Activated CD8-positive, alpha-beta memory T cell treated with anti-CD3 and anti-CD28 coated beads, Interleukin-2, amount 10 ng/mL, durations not matched to agents 7 days and 5 days (primary cell): ENCODE measurements at places on chromosomes 2 and 18. TPM values are rescaled to one million over a fixed set of nuclear protein-coding genes. Genes with fewer than 3 reads are reported as not detected.

RBBP8 gene
- 82.5 TPM for total RNA-seq

KCNF1 gene
- not detected for total RNA-seq

PDCD1 gene
- 4.1 TPM for total RNA-seq

TBR1 gene
- total RNA-seq, result not detected

DNA sequence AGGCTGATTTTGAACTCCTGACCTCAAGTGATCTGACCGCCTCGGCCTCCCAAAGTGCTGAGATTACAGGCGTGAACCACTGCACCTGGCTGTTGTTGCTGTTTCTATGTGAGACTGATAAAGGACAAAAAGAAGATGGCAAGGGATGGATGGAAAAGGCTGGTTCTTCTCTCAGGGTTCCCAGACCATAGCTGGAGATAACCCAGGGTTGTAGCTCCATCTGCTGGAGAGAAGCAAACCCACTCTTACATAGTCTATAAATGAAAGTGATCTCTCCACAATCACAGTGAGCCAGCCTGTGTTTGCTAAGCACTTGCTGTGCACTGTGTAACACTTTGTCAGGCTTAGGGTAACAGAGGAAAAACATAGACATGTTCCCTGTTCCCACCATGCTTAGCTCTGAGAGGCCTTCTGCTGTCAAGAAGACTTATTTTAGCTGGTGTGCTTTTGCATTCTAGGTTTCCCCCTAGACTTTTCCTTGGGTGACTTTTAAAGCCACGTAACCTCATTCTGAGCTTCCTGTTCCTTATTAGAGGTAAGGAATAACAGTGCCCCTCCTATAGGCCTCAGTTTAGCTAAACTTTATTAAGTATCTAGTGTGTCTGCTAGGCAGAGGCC, 49.7 kb downstream of the LIMS1 start:
- peak; percentile 72 for DNase-seq

DNA sequence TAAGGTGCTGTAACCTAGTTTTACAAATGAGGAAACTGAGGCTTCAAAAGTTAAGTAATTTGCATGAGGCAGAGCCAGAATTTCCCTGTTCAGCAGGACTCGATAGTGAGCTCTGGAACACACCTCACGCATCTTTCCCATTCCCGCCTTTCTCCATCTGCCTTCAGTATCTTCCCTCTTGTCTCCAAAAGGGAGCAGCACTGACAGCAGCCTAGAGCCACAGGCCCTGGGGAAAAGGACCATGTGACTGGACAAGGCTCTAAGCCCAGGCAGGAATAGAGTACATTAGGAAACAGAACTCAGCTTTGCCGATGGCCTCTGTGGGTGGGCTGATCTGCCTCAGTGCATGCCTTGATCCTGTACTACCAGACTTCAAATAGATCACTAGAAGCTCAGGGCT, 21.5 kb downstream of the GPR155 start:
- no peak for DNase-seq

DNA sequence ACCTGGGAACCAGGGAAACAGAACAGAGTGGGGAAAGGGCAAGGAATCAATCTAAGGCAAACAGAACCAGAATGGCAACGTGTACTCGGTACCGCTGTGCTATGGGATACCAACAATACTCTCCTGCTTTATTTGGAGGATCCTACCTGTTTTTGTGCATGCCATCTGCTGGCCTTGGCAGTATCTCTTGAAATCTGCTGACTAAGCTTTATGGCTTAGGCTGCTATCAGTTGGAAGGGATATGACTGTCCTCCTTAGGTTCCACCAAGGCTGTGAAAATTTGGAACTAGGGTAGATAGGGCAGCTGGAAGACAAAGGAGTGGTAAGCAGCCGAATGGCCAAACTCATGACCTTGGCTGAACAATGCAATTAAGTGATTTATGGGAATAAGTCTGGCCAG, 71.3 kb upstream of the LYPD6 start:
- DNase-seq, result no peak

DNA sequence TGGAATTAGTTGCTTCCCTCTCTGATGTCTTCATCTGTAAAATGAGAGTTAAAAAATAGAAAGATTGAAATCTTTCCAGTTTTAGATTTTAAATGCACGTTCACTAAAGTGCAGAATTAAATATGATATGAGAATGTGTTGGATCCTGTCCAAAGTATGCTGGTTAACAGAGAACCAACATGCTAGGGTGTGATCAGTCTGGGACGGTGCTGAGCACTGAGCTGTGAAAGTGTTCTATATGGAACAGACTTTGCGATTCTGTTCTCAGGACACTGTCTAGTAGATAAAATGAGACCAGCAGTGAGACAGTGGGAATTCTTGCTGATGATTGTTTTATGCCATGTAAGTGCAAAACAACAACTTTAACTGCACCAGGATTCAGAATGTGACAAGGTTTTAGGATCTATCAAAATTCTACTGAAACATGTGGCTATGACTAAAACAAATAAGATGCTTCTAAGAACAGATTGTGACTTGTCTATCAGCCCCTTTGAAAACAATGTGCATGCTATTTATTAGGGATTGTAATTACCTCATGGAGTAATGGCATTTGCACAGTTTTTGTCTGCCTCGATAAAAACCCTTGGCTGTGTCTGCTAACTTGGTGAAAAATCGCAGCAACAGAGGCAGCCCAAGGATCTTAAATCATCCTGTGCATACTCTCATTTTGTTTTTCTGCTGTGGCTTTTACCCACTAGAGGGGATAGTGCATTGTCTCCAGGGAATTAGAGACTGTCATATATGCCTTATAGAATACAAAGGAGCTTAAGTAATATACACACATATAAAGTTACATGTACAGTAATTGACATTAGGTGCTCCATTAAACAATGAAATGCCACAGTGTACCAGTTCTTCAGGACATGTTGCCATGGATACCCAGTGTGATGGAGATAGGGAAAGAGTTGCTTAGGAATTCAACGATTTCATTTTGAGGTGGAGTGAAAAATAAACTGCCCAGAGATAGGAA, 55.1 kb downstream of the MAP3K20 start:
- DNase-seq, result no peak

GRCh38 chr2:211157211-211157610, 600.8 kb downstream of the CPS1 start:
- DNase-seq, result no peak

GRCh38 chr2:159553727-159554126, 62.6 kb downstream of the BAZ2B start:
- DNase-seq, result no peak

DNA sequence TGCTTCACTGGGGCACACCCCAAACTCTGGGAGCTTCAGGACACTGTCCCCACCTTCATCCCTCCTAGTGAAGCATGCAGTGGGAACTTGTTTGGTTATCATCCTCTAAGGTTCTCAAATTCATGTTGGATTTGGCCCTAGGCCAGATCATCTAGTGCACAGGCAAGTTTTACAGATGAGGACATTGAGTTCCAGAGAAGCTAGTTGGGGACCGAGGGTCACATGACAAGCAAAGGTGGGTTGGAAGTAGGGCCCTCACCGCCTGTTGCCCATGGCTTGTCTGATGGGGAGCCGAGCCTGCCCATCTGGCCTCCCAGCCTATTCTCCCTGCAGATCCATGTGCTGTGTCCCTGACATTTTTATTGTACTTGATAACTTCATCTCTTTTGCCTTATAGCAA, 2.8 kb downstream of the PRKCE start:
- DNase-seq, result no peak

DNA sequence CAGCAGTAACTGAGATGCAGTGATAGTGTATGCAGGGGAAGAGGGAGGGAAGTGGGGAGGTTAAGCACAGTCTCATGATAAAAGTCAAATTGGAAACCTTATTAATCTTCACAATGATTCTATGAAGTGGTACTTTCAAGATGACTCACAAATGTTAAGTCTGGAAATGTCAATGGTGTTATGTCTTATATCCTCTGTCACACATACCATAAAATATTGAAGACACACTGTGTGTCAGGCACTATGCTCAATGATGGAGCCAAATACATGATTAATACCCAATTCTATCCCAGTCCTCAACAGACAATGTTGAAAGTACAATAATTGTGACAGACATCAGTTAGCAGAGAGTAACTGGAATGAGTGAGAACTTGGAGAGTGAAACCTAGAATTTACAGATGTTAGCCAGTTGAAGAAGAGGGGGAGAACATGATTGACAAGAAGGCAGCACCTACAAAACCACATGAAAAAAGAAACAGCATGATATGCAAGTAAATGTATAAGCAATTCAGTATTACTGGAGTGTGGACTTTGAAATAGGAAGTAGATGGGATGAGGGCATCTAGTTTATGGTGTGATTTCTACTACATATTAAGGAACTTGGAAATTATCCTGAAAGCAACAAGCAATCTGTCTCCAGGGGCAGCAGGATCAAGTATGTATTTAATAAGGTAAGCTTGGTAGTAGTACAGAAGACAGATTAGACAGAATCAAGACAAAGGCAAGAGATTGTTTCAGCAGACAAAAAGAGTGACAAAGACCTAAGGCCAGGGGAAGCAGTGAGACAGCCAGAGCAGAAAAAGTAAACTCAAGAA, 107.6 kb downstream of the STRN start:
- no peak for DNase-seq

DNA sequence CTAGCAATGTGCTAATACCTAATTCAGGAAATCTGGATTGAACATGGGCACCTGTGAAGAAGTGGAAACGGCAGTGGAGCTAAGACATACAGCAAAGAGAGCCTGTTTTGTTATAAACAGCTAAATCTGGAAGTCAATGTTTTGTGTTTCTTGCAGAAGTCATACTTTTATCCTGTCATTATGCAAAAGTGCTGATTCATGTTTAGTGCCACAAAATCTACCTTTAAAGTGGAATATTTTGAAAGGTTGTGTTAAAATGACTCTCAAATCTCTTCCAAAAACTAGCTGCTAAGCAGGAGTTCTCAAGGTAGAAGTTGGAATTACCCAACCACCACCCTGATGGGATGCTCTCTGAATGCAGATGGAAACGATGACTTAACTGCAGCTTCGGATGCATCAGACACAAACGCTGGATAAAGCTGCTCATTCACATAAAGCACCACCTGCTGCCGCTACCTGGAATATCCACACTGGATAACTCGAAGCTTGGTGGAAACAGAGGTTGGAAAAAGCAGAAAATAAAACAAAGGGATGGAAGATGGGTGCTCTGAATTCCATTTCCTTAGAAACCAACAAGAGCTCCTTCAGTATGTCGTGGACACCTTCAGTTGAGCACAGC, 132.6 kb upstream of the ZNF236 start:
- DNase-seq, result no peak

- DNase-seq, result no peak
Measured at GRCh38 chr2:229044581-229044980, 226.5 kb downstream of the PID1 start.

DNA sequence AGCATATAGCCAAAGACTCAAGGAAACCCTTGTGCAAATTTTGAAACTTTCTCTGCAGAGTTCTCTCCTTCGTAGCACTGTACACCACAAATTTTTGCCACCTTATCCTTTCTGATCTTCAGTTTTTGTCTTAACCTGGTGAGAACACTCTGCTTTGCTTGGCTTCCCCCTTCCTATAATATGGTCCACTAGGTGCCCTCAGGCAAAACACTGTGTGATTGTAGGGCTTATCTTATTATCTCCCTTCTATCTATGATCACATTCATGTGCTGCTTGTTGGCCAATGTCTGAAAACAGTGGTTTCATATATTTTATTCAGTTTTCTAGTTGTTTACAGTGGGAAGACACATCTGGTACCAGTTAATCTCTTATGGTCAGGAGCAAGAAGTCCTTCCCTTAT, 111.1 kb downstream of the MTX2 start:
- DNase-seq, result no peak

DNA sequence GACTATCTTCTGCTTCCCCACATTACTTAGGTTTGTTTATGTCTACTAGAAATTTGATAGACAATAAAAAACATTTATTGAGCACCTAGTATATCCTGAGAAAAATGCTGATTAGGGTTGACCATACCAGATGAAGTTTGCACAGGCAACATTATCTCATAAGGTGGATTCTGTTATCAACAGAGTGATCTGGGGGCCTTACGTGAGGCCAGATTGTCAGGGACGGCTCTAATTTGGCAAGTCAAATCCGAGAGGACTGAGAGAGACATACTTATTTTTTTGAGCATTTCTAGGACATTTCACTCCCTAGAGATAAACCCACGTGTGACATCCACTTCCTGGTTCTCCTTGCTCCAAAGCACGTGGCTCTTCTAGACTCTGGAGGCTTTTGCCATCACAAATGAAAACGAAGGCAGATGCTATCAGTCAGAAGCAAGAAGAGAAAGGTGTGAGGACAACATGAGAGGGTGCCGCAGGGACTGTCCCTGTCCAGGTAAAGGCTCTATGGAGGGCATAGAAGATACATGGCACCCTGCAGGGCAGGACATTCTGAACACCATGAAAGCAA, 168.0 kb upstream of the REV1 start:
- DNase-seq, result no peak

GRCh38 chr2:109067631-109068125, 61.3 kb upstream of the SH3RF3 start:
- no peak for DNase-seq

ACVR2A gene
- total RNA-seq, result 1.5 TPM

TUBA4A gene
- 337 TPM for total RNA-seq

DNA sequence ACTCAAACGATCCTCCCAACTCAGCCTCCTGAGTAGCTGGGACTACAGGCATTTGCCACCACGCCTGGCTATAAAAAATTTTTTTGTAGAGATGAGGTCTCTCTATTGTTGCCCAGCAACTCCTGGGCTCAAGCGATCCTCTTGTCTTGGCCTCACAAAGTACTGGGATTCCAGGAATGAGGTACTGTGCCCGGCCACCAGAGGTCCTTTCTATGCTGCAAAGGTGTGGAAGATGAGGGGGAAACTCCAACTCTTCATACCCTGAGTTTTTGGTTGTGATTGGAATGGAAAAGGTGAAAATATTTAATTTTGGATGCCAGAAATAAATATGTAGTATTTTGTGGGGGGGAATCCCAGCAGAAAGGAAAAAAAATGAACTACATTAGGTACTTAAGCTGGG, 36.0 kb downstream of the MRPL33 start:
- DNase-seq, result no peak

- peak; percentile 43 for DNase-seq
Measured at GRCh38 chr2:156321243-156321904, 11.1 kb downstream of the NR4A2 start.

DNA sequence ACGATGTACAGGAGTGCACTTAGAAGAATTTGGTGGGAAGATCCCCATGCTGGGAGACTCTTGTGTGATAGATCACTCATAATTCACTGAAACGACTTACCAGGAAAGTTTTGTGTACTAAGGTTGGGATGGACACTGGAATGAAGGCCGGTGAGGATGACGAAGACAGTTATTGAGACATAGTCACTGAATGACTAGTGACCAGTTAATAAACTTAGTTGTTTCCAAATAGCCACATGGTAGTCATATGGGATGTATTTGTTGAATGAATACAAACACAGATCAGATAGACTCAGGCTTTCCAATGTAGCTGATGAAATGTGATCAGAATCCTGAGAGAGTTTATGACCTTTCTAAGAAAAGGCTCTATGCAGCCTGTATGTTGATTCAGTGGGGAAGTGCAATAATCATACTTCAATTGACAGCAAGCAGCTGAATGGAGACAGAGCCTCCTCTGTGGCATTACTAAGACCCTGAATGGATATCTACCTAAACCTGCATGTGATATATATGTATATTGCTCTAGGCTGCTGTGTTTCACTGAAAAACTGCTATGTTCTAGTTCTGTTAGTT, 20.4 kb downstream of the GDF7 start:
- DNase-seq, result no peak

GPC1 gene
- total RNA-seq, result 3.2 TPM

- DNase-seq, result no peak
Measured at GRCh38 chr18:10414293-10414842, 40.1 kb upstream of the APCDD1 start.
